ENCODE measurements at places on chromosomes 1 and 21.

DNA sequence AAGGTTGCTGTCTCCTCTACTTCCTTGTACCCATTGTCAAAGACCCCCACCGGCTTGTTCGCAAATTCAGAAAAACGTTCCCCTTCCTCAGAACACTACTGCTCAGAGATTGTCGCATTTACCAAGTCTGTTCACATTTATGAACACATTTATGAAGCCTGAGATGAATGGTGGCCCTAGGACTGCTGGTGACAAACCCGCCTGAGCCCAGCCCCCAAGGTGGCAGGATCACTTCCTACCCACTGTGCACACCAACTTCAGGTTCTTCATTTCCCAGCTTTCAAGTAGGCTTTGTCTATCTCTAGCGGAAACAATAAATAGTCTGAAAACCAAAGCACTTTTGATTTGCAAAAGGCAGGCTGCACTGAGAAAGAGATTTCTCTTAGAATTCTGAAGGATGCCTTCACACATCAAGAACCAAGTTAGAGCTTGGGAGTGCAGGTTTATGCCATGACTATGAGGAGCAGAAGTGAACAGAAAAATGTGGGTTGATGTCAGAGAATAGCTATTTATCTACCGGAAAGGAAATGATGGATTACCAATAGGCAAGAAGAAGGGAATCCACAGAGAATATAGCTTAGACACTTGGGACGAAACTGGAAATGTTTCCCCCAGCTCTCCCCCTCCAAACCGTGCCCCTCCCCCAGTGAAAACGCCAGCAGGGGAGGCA lies 200.5 kb downstream of the TOMM20 start:
- no peak for DNase-seq

- no peak for DNase-seq
Observed at GRCh38 chr21:33403786-33404585, 773 bp downstream of the IFNGR2 start.

- DNase-seq = no peak
Observed at GRCh38 chr1:42904434-42904833, 54.2 kb downstream of the SLC2A1 start.

GRCh38 chr1:201369209-201369608 lies 8.3 kb downstream of the TNNT2 start:
- no peak for DNase-seq

- DNase-seq = no peak
Observed at GRCh38 chr1:184031409-184032107, 6.0 kb downstream of the COLGALT2 start.

DNA sequence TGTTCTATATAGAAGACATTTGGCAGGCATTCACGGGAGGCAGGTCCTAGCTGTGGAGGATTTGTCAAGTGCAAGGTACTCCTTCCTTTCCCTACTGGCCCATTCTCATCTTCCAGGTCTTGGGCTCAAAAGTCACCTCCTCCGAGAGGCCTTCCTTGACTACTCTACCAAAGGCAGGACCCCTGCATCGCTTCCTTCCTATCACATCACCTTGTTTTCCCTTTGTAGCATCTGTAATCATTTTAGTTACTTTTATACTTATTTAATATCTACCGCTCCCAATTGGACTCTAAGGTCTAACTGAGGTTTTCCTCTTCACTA lies 296.8 kb upstream of the KAZN start:
- no peak for DNase-seq

- DNase-seq = no peak
Observed at GRCh38 chr1:47984175-47984789, 12.9 kb downstream of the TRABD2B start.

DNA sequence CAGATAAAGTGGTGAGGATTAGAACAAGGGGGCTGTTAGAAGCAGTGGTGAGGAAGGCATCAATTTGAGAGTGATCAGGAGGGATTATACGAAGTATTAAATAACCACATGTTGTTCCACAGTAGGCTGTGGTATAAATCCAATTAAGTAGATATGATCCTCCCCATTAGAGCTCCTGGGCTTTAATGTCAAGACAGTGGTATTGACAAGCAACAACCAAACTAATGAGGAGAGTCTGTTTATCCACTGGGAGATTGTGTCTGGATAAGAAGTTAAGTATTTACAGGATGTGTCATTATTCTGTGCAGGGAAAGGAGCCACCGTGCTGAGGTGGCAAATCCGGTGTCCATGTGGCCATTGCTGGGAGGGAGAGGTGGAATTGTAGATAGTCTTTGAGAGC lies 5.8 kb downstream of the ACTN2 start:
- DNase-seq = no peak

DNA sequence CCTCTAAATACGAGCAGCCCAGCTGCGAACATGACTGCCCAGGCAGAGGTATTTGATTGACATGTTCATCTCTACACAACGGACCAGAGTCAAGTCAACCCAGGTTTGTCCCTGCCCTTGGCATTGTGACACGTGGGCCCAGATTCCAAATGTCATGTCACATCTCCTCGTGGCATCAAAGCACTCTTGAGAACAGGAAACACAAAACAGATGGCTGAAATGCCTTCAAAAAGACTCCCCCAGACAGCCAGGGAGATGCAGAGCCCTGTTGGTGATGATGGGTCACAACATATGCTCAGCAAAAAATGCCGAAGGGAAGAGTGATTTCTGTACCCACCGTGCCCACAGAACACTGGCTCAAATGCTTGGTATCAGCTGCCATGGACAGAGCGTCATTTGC lies 337.8 kb upstream of the DAB1 start:
- DNase-seq = no peak

DNA sequence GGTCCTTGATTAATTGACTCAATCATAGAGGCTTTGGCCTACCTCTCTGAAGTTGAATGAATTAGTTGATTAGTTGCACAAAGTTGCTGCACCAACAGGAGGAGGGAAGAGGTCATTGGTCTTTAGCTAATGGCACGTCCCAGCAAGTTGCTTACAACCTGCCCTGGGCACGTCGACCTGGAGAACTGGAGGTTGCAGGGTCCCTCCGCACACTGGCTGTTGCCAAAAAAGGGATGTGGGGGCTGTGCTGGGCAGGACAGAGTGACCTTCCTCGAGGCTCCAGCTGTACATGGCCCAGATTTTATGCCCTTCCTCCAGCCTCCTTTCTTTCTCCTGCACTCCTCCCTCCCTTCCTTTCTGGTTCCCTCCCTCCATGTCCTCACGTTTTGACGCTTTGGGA lies 230.3 kb upstream of the VAMP3 start:
- DNase-seq = no peak

DNA sequence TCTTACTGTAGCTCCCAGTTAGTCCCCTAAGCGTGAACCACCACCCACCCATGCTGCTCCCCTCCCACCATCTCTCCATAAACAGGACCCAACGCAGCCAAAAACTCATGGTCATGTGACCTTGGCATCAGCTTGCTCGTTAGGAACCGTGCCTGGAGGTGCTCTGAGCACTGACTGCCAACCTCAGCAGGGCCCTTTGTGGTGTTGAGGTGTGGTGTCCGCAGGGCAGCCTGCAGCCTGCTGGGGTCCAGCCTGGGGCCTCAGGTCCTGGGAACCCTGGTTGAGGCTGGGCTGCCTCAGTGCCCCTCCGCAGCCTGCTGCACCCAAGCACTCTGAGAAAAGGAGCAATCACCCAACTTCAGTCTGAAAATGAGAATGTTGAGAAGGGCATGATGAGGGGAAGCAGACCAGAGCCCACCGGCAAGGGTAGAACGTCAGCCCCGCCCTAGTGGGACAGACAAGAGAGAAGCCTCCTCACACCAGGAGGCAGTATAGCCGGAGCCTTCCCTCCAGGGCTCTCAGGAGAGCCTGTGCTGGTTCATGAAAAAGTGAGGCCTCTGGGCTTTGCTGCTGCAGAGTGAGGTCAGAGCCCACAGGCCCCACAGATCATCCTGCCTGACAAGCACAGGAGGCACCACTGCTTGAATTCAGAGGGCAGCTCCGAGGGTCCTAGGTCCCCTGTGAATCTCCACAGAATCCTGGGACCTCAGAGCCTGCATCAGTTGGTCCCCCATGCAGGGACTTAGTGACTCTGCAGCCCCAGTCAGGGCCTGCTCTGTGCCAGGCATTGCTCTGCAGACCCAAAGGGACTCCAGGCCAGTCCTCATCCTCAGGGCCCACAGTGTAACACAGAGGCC lies 4.9 kb upstream of the COL6A2 start:
- no peak for DNase-seq

- DNase-seq = no peak
Observed at GRCh38 chr1:239840790-239841189, 250.9 kb upstream of the FMN2 start.

DNA sequence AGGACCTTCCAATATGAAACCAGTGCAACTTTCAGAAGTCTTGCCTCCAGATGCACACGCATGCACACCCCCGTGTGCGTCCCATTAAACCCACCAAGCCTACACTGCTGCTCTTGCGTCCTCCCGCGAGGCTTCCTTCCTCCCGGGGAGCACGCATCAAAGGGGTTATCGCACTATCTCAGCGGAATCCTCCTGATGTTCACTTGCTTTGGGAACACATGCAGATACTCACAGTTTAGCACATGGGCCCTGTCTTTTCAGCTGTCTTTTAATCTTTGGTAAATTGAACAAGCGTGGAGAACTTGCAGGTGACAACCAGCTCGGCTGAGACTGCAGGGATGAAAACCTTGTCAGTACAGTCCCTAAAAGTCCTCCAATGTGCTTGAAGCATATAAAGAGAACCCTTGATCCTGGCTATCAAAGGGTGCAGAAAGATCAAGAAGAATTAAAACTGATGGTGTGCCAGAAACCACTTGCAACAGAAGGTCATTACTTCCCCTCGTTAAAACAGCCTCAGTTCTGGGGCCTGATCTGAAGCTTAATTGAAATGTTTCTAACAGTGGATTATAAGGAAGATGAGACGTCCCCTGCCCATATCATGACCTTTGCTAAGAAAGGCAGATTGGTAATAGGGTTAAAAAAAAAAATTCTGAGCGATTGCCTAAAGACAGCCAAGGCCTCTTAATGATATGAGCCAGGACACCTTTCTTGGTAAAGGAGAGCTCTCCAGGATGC lies 149.4 kb upstream of the LMO4 start:
- DNase-seq = no peak

DNA sequence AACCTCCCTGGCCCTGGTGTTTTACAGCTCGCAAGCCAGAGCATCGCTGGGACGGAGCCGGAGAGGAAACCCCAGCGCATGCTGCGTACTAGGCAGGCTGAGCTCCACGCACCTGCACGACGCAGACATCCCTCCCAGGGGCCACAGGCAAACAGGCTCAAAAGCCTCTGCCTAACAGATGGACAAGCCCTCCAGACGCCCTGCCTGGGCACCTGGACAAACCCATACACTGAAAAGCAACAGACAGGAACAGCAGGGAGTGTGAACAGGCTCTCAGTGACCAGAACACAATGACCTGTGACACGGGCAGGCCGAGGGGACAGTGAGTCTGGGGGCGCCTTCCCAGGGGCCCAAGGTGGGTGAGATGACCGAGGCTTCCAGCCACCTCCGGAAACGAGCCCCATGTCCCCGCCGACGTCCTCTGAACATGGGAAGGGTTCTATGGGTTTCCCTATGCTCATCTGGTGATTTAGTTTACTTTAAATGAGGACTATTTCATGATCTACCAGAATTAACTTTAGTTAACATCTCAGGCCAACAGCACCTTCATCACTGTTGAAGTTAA lies 40.3 kb downstream of the NPHP4 start:
- DNase-seq = no peak

DNA sequence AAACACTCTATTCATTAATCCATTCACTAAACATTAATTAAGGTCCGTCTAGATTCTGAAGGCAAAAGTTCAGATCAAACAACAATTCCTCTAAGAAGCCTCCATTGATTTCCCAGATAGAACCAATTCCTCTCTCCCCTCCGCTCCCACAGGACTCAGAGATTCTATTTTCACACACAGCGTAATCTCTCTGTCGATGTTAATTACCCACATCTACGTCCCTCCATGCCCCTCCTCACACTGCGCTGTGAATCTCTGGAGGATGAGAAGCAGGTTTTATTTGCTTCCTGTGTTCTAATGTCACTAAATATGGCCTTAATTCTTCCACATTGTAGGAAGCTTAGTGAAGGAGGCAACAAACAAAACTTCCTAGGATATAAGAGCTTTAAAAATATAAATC lies 306.7 kb downstream of the DSCAM start:
- no peak for DNase-seq

GRCh38 chr1:87077959-87078639 lies 163.7 kb downstream of the HS2ST1 start:
- DNase-seq = no peak

GRCh38 chr1:117609471-117609911 lies 3.6 kb downstream of the TENT5C start:
- no peak for DNase-seq

DNA sequence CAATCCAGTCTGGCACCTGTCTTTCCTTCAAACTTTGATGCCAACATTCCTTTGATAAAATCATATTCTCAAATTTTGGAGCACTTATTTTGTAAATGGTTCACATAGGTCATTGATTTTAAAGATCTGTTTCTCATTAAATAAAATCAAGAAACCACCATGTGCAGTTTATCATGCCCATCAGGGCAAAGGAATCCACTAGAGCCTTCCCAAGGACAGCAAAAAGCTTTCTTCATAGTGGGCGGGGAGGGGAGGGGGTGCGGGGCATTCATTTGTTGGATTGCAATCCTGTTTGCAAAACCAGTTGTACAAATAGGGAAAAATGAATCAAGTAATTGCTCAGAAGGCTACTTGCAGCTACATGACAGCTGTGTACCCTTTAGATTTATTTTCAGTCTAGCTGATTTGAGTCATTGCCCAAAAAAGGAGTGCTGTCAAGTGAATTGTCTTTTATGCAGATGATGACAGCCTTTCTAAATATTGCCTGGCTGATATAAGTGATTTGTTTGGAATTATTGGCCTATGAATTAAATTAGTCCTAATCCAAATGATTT lies 23.0 kb downstream of the LRRC8B start:
- DNase-seq = no peak

GRCh38 chr1:229420765-229421164 lies 13.1 kb downstream of the ACTA1 start:
- DNase-seq = no peak

Data from stimulated activated CD8-positive, alpha-beta memory T cell treated with anti-CD3 and anti-CD28 coated beads, Interleukin-4, amount 100 ng/mL, for 1 hour (primary cell).